ENCODE measurements at places on chromosomes 16 and 17.

DNA sequence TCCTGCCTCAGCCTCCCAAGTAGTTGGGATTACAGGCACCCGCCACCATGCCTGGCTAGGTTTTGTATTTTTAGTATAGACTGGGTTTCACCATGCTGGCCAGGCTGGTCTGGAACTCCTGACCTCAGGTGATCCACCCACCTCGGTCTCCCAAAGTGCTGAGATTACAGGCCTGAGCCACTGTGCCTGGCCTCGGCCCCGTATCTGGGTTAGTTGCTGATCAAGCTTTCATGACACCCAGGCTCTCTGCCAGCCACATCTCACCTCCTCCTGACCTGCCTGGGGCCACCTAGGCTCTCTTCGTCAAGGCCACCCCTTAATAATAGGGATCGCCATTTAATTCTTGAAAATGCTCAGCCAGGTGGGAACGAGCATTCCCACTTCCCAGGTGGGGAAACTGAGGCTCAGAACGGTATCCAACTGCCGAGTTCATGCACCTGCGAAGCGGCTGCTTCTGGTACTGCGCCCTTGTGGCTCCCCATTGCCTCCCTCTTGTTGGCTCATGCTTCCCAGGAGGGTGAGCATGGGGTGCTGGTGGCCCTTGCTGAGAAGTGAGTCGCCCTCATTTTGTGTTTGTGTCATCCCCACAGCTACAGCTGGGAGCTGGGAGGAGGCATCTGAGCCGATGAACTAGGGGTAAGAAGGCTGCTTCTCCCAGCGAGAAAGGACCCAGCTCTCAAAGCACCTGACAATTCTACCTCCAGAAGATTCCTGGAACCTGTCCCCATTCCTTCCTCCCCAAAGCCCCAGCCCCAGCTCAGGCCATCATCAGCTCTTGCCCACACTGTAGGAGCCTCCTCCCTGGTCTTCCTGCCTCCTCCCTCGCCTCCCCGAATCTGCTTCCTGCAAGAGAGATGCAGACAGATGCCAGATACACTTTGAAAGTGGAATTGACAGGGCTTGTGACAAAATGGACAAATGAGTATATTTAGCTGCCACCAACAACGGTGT is 17.3 kb upstream of the SNN start:
- no peak for DNase-seq

GRCh38 chr17:3401786-3402185 is 3.6 kb upstream of the OR1E1 start:
- DNase-seq = no peak

- no peak for DNase-seq
These were observed 26.3 kb downstream of the CUEDC1 start for GRCh38 chr17:57928928-57929327.

- no peak for DNase-seq
These were observed 377.1 kb downstream of the CNTNAP4 start for GRCh38 chr16:76654088-76654820.

GRCh38 chr16:17633181-17633951 is 162.6 kb upstream of the XYLT1 start:
- DNase-seq = no peak

GRCh38 chr16:87098361-87098760 is 218.8 kb downstream of the C16orf95 start:
- no peak for DNase-seq

DNA sequence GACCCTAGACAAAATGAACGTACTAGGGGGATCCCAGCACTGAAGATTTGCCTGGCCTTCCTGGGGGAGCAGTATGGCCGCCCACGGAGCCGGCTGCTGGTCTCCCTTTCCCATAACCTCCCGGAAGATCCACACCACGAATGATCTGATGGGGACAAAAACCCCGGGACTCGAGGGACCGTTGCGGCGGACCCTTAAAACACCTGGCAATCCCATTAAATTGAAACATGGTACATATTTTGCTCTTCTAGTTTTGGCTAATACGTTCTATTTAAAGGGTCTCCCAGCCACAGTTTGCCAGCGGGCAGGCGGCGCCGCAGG is 45.2 kb upstream of the LCMT1 start:
- no peak for DNase-seq

DNA sequence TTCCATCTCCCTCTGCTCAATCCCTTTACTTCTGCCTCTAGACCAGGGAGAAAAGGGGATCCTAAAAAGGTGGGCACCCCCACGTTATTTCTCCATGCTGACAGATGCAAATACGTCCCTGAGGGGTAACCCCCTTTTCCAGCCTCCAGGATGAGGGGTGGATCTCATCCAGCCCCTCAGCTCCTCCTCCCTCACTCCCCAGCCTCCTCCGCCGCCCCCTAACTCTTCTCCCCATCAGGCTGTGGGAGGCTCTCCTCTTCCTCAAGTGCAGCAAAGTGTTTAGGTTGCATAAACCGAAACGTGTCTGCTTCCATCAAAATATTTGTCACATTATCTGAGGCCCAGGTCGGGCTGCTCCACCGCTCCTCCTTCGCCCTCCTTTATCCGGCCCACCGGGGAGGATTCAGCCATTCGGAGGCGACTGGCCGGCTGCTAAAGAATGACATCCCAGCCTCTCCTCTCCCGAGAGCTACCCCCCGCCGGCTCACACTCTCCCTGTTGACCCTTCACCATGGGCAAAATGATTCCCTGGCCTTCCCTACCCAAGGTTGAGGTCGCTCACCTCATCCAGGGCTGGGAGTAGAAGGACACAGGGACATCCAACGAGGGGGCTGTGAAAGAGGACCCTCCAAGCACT is 1.2 kb upstream of the C1QL1 start:
- no peak for DNase-seq

DNA sequence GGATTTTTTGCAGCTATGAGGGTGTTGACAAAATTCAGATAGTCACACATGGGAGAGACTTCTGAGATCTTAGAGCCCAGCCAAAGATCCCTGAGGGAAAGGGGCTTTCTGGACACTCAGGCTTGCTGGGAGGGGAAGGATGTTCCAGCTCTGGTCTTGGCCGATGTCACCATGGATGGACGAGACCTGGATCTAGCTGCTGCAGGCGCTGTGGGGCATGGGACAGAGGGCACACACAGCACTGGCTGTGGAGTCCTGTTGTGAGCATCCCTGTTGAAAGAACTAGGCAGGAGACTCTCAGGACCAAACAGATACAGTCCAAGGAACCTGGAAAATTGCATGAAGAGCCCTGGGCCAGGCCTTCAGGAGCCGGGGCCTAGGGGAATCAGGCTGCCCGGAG is 80.1 kb upstream of the SDK2 start:
- DNase-seq = no peak

DNA sequence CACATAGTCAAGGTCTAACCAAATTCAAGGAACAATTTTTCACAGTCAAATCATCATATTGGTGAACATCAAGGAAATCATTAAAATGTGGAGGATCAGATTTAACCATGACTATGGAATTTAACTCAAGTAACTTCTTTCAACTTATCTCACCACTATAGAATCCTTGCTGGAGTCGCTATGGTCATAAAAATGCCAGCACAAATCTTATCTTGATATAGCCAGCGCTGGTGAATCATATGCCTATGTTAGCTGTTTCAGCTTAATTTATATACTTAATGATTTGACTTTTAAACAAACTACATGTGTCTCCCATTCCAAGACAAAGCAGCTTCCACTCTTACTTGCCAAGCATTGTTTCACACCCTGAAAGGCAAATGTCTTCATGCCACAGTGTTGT is 416.4 kb downstream of the CDH11 start:
- DNase-seq = no peak

GRCh38 chr16:55045329-55045728 is 114.7 kb downstream of the IRX5 start:
- DNase-seq = no peak

GRCh38 chr17:73760439-73760758 is 116.2 kb upstream of the SDK2 start:
- DNase-seq = no peak

- no peak for DNase-seq
These were observed 17.4 kb downstream of the ARHGAP27 start for GRCh38 chr17:45414990-45415881.

GRCh38 chr17:44757045-44757917 is 1.5 kb upstream of the ADAM11 start:
- no peak for DNase-seq

DNA sequence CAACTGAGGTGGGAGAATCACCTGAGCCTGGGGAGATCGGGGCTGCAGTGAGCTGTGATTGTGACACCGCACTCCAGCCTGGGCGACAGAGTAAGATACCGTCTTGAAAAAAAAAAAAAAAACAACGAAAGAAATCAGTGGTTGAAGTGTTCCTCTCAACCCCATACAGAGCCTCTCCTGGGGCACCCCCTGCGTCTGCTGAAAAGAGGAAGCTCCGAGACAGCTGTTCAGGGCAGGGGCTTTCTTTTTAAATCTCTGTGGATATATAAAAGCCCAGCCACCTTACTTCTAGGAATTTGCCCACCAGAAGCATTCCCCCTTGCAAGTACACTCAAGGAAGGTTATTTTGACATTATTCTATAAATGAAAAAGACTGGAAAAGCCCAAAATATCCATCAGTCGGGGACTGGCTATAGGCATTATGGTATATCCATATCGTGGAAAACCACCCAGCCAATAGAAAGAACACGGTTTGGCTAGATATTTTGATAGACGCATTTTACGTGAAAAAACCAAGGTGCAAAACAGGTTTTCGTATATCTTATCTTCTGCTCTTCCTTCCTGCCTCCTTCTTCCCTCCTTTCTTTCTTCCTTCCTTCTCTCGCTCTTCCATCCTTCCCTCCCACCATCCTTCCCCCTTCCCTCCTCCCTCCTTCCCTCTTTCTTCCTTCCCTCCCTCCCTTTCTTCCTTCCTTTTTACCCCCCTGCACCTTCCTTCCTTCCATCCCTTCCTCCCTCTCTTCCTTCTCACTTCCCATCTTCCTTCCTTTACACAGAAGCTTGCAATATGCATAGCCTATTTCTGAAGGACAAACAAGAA is 9.2 kb upstream of the CCL22 start:
- no peak for DNase-seq

DNA sequence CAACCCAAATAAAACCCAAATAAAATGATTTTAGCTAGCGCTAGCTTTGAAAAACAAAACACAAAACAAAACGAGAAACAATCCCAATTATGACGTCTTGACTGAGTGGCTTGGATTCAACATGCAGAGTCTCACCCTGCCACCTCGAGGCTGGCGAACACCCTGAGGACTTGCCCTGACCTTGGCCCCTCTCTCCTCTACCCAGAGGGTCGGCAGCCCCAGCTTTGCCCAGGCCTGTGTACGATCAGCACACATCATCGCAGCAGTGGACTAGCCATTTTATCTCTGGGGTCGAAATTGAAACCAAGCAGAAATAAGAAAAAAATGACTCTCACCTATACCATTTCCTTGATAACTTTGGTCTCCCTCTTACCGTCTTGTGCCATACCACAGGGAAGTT is 4.9 kb downstream of the JMJD6 start:
- no peak for DNase-seq

GRCh38 chr17:30236766-30237165 is 1.3 kb upstream of the SLC6A4 start:
- no peak for DNase-seq
